Right atrium auricular region (tissue), 2 donors: ENCODE measurements at places on chromosomes 5 and 9. TPM values are rescaled to one million over a fixed set of nuclear protein-coding genes. Genes with fewer than 3 reads are reported as not detected.

Gene PCDHGB2
- 5.2 TPM for total RNA-seq

Gene PIP5K1B
- total RNA-seq: 44.8 TPM

Gene PTGDS
- 1,799 TPM for total RNA-seq

Gene PCDHB11
- 1.8 TPM for total RNA-seq

Gene FOXI1
- total RNA-seq: not detected

Gene FIBCD1
- 4.6 TPM for total RNA-seq

Gene ECPAS
- total RNA-seq: 62.7 TPM

Gene ADAMTSL1
- total RNA-seq: 3.4 TPM

Gene GCNT4
- total RNA-seq: 0.41 TPM

Gene PAIP2
- total RNA-seq: 156 TPM

Gene NR2F1-AS1
- total RNA-seq: 11.0 TPM

Gene CYLC2
- total RNA-seq: not detected

Gene RNF183
- not detected for total RNA-seq

Gene SPATA31C1
- total RNA-seq: not detected

Gene EIF4E1B
- not detected for total RNA-seq

Gene PALM2AKAP2
- 56.6 TPM for total RNA-seq

Gene NDST1
- 91.8 TPM for total RNA-seq

Gene RFESD
- total RNA-seq: 2.5 TPM

Gene TSSK1B
- total RNA-seq: not detected

Gene CER1
- total RNA-seq: not detected

Gene BARHL1
- not detected for total RNA-seq

Gene SPOCK1
- 84.5 TPM for total RNA-seq

Gene LCN15
- 1.4 TPM for total RNA-seq

Gene CNTNAP3
- 18.9 TPM for total RNA-seq

Gene PCDHB13
- total RNA-seq: 4.2 TPM

Gene PCDHGA11
- total RNA-seq: 4.5 TPM

Gene AHRR
- 0.12 TPM for total RNA-seq

Gene PCDHGB1
- total RNA-seq: 3.3 TPM

Gene ORM2
- not detected for total RNA-seq

Gene ZNF483
- total RNA-seq: 5.5 TPM

Gene ITGA1
- 26.8 TPM for total RNA-seq

Gene CDKN2B
- 2.5 TPM for total RNA-seq

Gene FBXO4
- 2.8 TPM for total RNA-seq
